ENCODE measurements at places on chromosomes 1 and 21. TPM values are rescaled to one million over a fixed set of nuclear protein-coding genes. Genes with fewer than 3 reads are reported as not detected.
A peak's percentile ranks its signal among the peaks of the same experiment; 100 is the strongest.

CTSE gene
- total RNA-seq = not detected

MIXL1 gene
- total RNA-seq = 2.6 TPM

RGS8 gene
- 2.5 TPM for total RNA-seq

TMCO4 gene
- 6.9 TPM for total RNA-seq

ADPRS gene
- total RNA-seq = 47.1 TPM

PGBD2 gene
- total RNA-seq = 10.2 TPM

SEMA4A gene
- 20.2 TPM for total RNA-seq

ZSWIM5 gene
- 3.6 TPM for total RNA-seq

DNA sequence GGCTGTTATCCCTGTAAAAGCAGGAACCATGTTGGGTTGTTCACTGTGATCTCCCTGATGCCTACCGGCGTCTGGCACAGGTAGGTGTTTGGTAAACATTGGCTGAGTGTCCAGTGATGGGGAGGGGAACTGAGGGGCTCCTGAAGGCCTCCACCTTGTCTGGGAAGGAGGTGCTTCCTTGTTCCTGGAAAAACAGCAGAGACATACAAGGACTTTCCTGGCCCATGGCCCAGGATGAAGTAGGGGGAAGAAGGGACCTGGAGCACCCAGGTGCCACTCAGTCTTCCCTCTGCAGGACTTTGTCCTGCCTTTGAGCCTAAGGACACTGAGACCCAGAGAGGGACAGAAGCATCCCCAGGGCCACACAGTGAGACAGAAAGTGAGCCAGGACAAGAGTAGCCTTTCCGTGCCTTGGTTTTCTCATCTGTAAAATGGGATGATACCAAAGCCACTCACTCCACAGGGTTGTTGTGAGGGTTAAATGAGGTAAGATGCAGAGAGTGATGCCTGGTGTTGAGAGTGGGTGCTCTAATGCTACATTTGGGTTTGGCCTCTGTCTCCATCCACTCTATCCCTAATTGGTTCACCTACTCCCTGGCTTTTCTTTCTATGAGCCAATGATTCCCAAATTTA lies 6.1 kb upstream of the HEYL start:
- no peak for DNase-seq

GRCh38 chr1:201631037-201631436 lies 92.1 kb downstream of the NAV1 start:
- DNase-seq = no peak

- no peak for DNase-seq
Measured at GRCh38 chr21:36109868-36110267, 25.0 kb upstream of the CBR3 start.

DNA sequence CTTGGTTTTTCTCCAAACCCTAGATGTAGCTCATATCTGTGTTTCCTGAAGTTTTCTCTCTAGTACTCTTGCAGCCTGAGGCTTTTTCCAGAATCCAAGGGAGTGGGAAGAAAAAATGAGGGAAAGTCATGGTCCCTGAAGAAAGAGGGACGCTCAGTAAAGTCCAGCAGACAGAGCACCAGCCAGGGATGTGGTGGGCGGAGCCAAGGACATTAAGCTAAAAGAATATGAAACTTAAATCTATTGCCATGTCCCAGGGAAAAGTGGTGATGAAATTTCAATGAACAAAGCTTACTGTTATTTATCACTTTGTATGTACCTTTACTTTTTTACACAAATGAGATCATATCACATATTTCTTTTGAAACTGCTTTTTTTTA lies 430.2 kb downstream of the USP25 start:
- DNase-seq = no peak

- DNase-seq = no peak
Measured at GRCh38 chr1:147651466-147651865, 18.9 kb downstream of the ACP6 start.

GRCh38 chr1:9590201-9590600 lies 1.5 kb downstream of the TMEM201 start:
- no peak for DNase-seq

DNA sequence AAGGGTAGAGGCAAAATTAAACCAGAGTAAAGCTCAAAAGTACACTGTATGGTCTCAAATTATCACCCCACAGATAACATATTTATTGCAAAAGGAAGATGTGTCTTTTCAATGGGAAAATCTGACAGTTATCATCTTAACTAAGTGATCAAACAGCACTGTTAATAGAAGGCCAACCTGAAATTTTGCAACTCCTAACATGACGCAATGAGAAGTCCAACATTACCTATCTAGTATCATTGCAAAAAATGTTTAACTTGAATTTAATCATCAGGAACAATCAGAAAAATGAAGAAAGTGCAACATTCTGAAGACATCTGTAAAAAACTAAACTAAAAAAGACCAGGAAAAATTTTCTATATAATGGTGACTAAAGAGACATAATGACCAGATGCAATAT lies 156.7 kb upstream of the POGK start:
- DNase-seq = no peak

GRCh38 chr1:56817716-56818463 lies 1.3 kb downstream of the FYB2 start:
- no peak for DNase-seq

- peak; percentile 66 for DNase-seq
Measured at GRCh38 chr21:25895565-25896205, 160.9 kb downstream of the GABPA start.

Measured in GM23338 (cell line).